ENCODE measurements at places on chromosomes 3 and 15. TPM values are rescaled to one million over a fixed set of nuclear protein-coding genes. Genes with fewer than 3 reads are reported as not detected.

DNA sequence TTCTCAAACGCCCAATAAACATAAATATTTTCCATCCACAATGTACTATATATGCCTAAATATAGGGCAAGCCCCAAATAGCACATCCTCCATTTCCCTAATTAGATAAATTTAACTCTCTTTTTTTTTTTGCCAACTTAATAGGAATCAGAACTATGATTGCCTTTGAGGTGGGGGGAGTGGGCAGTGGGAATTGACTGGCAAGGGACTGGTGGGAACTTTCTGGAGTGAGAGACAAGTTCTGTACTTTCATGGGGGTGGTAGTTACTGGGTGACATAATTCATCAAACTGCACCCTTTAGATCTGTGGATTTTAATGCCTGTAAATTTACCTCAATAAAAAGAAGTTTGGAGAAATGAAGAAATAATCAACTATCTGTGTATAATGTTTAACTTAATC lies 88.2 kb upstream of the CTDSPL start:
- H3K36me3 ChIP-seq: no peaks in the 10 kb centered on the region
- peaks cover 62% of the 10 kb centered on the region for H3K27me3 ChIP-seq
- DNase-seq: no peak
- no peak overlapping the region for H3K27ac ChIP-seq
- no peak overlapping the region for H3K4me3 ChIP-seq

DNA sequence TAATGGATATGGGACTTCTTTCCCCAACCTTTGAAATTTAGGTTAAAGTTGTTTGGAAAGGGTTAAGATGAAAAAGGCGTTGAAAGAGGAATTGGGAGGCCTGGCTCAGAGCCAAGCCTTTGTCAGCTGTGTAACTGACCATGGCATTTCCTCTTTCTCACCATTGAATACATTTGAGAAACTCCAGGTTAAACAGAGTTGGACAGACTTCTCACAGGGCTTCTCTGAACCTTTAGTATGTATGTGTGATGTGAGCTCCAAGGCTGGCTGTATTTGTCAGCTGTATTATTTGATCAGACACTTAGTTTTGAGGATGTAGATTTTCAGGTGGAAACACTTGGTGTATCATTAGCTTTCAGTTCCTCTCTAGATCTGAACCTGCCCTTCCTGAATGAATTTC lies 136.4 kb upstream of the GOLGA6L4 start:
- no peak for DNase-seq
- H3K27ac ChIP-seq: no peak overlapping the region
- H3K27me3 ChIP-seq: 0 out of 2 replicates have a peak, but pooled peaks cover 4% of the 10 kb centered on the region
- no peak overlapping the region for H3K4me3 ChIP-seq
- H3K4me1 ChIP-seq: no peaks in the 10 kb centered on the region
- no peaks in the 10 kb centered on the region for H3K36me3 ChIP-seq

DNA sequence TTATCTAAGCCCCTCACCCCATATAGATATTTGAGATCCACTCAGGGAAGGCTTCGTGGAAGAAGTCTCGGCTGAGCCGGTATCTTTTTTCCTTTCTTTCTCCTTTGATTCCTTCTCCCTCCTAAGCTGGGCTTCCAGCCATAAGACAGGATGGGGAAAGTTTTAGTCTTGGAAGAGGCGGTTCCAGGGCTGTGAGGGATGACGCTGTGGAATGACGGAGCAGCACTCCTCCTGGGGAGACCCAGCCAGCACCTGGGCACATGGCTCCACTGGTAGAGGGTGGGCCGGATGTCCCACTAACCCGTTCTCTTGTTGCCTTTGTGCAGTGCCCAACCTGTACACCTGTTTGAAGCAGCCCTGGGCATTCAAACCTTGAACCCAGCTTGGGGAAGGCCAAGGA lies 43.2 kb upstream of the FAM107A start:
- H3K4me3 ChIP-seq: no peak overlapping the region
- H3K27ac ChIP-seq: no peak overlapping the region

Gene NRROS
- 2.2 TPM for total RNA-seq

DNA sequence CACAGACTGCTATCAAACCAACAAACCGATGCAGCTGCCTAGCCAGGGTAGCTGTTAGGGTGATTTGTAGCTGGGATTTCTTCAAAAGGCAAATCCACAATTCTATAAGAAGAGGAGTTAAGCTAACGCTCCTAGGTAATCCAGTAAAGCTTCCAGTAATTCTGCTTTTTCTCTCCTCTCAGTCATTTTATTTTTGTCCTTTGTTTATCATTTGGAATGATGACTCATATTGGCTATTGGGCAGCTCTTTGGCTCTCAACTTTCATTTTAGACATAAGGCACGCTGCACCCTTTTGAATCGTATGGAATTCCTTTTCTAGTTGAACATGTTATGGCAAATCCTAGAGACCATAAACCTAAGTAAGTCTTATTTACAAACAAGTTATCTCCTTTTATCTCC lies 53.2 kb upstream of the PPARG start:
- H3K4me1 ChIP-seq: peaks cover 12% of the 10 kb centered on the region
- DNase-seq: no peak
- no peak overlapping the region for H3K27ac ChIP-seq
- no peaks in the 10 kb centered on the region for H3K27me3 ChIP-seq
- no peaks in the 10 kb centered on the region for H3K36me3 ChIP-seq

- H3K27me3 ChIP-seq: no peaks in the 10 kb centered on the region
- no peaks in the 10 kb centered on the region for H3K4me1 ChIP-seq
- no peak overlapping the region for H3K27ac ChIP-seq
- no peaks in the 10 kb centered on the region for H3K36me3 ChIP-seq
Measured at GRCh38 chr3:116994351-116994879, 284.8 kb downstream of the TUSC7 start.

Gene MCCC1
- total RNA-seq: 52.6 TPM

Gene ANKRD34C
- total RNA-seq: not detected

Gene CLDN18
- not detected for total RNA-seq

Gene DCUN1D1
- 93.5 TPM for total RNA-seq

DNA sequence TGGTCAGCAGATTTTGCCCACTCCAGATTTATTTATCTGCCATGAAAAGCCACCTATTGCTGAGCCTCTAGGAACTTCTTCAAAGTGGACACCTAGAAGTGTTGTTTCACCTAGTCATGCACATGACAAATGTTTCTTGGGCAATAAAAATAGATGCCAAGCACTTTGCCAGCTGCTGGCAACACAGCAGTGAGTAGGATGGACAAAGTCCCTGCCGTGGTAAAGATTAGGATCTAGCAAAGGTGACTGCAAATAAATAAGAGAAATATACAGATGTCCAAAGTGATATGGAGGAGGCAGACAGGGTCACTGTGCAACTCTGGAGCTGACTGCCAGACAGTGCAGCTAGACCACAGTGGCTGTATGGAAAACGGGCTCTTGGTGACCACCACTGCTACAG lies 137.9 kb downstream of the SUCLG2 start:
- no peak for DNase-seq
- H3K4me1 ChIP-seq: no peaks in the 10 kb centered on the region
- no peaks in the 10 kb centered on the region for H3K36me3 ChIP-seq
- no peaks in the 10 kb centered on the region for H3K27me3 ChIP-seq
- no peak overlapping the region for H3K4me3 ChIP-seq

- H3K27ac ChIP-seq: no peak overlapping the region
Measured at GRCh38 chr3:134988666-134989065, 193.6 kb downstream of the EPHB1 start.

Gene IL16
- 0.65 TPM for total RNA-seq

GRCh38 chr3:141400073-141400971 lies 32.0 kb downstream of the ZBTB38 start:
- no peaks in the 10 kb centered on the region for H3K36me3 ChIP-seq
- H3K27ac ChIP-seq: no peak overlapping the region
- no peaks in the 10 kb centered on the region for H3K4me1 ChIP-seq

GRCh38 chr3:114299941-114300624 lies 6.3 kb downstream of the TIGIT start:
- H3K4me3 ChIP-seq: no peak overlapping the region
- H3K36me3 ChIP-seq: no peaks in the 10 kb centered on the region
- H3K27me3 ChIP-seq: no peaks in the 10 kb centered on the region
- H3K27ac ChIP-seq: no peak overlapping the region

Gene TNFSF10
- total RNA-seq: 21.4 TPM

- DNase-seq: no peak
- H3K27me3 ChIP-seq: peaks cover 1% of the 10 kb centered on the region
- no peak overlapping the region for H3K4me3 ChIP-seq
- peaks cover 11% of the 10 kb centered on the region for H3K4me1 ChIP-seq
Measured at GRCh38 chr3:184368116-184368515, 6.6 kb downstream of the POLR2H start.

- H3K27ac ChIP-seq: no peak overlapping the region
- no peaks in the 10 kb centered on the region for H3K36me3 ChIP-seq
- H3K4me3 ChIP-seq: no peak overlapping the region
- DNase-seq: no peak
- no peaks in the 10 kb centered on the region for H3K4me1 ChIP-seq
Measured at GRCh38 chr3:123423031-123423430, 25.9 kb downstream of the ADCY5 start.

Gene ZMYND10
- 8.7 TPM for total RNA-seq

- no peak for DNase-seq
- no peaks in the 10 kb centered on the region for H3K27me3 ChIP-seq
- peaks cover 14% of the 10 kb centered on the region for H3K4me1 ChIP-seq
- no peaks in the 10 kb centered on the region for H3K36me3 ChIP-seq
Measured at GRCh38 chr3:43005253-43005652, 26.1 kb downstream of the GASK1A start.

All from PC-9 (cell line).